ENCODE measurements at places on chromosomes 3 and 15.

- no peak for DNase-seq
These were observed 28.5 kb upstream of the CFAP161 start for GRCh38 chr15:81105545-81105944.

- no peak for DNase-seq
These were observed 95.7 kb downstream of the CD47 start for GRCh38 chr3:107994956-107995715.

- DNase-seq = no peak
These were observed at the start of gene CIB2 for GRCh38 chr15:78131295-78132061. Gene CIB2, minus strand, starts transcription at chr15:78131445. Its CDS starts 230 bp downstream, at chr15:78131215.

- no peak for DNase-seq
These were observed 304.0 kb downstream of the UACA start for GRCh38 chr15:70459312-70459711.

GRCh38 chr3:49006408-49007067 lies 653 bp upstream of the WDR6 start:
- DNase-seq = no peak

DNA sequence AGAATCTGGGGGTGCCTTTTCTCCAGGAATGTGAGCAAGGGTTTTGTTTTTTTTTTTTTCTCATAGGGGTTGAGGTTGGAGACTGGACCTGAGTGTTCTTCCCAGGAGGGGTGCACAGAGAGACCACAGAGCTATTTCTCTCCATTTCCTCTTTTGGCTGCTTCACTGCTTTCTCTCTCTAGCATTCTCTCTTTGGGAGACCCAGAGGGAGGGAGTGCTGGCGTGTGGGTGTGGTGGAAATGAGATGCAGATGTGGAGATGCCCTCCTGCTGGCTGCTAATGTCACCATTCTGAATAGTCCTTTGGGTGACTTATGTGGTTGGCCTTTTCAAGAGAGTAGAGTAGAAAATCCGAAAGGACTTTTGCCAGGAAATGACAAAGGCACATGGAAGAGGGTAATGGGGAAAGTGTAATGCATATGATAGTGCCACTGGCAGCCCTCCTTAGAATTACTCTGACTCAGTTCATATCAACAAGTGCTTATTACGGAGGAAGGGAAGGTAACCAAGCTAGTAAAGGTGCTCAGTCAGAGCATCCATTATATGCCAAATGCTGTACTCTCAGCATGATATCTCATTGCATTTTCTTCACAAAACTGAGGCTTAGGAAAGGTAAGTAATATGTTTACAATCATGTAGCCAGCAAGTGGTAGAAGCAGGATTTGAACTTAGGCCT lies 1.9 kb downstream of the SYN2 start:
- DNase-seq = no peak

GRCh38 chr3:44803298-44803697 lies 41.7 kb downstream of the KIF15 start:
- DNase-seq = no peak

GRCh38 chr3:16741890-16742289 lies 136.7 kb upstream of the DAZL start:
- DNase-seq = no peak

DNA sequence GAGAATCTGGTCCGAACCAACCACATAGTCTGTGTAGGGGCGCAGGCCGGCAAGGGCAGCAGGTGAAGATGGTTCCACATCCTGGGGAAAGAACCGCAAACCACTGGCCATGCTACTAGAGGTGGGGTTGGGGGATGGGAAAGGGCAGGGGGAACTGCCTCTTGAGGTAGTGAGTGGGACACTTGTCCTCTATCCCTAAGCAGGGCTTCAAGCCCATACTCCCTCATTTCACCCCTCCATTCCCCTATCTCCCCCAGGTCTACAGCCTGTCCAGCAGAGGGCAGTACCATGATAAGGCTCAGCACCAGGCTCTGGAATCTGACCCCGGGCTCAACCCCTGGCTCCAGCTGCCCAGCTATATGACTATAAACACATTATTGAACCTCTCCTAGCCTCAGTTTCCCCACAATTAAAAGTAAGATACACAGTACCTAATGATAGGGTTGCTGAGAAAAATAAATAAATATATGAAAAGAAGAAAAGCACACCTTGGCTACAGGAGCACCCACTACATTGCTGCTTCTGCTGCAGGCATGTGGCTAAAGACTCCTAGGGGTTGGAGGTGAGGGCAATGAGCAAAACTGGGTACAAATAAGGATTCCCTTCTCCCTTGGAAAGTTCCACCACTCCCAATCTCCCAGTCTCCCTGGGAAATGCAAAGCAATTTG lies 6.3 kb downstream of the GORASP1 start:
- no peak for DNase-seq

DNA sequence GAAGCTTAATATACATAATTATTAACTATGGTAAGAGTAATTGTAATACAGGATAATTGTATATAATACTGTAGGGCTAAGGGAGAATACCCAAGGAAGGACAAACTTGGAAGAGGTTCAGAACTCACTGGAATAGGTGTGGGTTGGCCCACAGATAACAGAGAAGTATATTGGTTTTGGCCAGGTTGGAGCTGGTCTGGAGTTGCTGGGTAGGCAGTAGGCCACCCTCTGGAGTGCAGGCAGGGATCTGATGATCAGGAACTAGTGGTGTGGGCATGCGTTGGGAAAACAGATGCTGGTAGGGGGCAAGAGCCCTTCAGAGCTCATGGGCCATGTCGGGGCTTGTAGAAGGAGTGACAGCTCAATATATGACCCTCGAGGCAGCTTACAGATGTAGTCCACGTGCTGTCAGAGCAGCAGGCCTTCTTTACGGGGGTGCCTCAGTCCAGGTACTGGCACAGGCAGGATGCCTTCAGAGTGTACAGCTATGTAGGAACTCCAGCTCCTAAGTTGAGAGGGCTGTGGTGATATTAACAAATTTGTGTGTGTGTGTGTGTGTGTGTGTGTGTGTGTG lies 12.4 kb downstream of the IREB2 start:
- no peak for DNase-seq

- no peak for DNase-seq
These were observed 33.5 kb upstream of the RBP1 start for GRCh38 chr3:139572847-139573672.

DNA sequence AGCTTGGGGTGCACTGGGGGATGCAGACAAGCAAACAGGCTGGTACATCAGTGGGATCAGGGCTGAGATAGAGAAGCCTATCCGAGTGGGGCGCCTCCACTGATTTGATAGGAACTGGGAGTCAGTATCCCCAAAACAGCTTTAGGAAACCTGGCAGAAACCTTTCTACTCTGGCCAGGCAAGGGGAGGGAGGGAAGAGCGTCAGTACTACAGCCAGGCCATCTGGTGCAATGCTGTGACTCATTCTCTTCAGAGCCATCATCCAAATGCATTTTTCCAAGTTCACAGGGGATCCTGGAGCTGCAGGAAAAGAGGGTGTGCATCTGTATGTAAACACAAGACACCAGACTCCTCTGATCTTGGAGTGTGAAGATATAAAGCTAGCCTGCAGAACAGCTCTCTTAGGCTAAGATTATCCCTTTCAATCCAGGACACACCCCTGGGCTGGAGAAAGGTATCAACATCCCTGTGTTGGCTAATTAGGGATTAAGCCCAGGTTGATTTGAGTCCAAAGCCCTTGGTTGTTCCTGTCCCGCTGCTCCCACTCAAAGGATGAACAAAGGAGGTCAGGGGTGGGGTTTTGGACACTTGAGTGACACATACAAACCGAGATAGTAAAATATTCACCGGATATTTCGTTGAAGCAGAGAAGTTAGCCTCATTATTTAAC lies 9.3 kb downstream of the GALNT15 start:
- DNase-seq = no peak

- no peak for DNase-seq
These were observed 127.6 kb downstream of the SOX2 start for GRCh38 chr3:181839039-181839915.

DNA sequence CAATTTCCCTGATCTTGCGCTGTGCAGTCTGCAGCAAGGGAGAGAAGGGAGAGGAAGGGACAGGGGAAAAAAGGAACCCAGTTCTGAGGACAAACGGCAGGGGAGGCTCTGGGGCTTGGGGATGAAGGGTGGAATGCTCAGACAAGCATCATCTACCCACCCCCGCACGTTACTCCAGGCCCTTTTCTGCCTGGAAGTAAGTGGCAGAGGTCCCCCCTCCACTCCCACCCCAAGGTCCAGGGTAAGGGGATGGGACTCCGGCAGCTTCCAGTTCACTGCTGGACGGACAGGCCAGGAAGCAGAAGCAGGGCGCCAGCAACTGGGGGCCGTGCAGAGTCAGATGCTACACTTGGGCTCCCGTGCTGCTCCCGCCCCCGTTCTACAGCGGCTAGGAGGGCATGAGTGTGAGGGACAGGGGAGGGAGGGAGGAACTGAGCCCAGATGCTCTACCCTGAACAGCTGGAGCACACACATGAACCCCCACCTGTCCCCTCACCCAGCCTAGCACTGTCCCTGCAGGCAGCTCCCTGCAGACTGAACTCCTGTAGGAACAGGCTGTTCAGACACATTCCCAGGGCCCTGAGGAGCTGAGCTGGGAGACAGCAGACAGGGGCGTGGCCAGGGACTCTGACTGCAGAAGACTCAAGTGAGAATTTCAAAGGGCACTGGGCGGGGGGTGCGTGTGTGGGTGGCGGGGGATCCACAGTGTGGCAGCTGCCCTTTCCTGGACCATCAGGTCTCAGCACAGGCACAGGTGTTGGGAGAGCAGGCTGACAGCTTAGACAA lies 59.7 kb downstream of the SENP2 start:
- peak; percentile 84 for DNase-seq

DNA sequence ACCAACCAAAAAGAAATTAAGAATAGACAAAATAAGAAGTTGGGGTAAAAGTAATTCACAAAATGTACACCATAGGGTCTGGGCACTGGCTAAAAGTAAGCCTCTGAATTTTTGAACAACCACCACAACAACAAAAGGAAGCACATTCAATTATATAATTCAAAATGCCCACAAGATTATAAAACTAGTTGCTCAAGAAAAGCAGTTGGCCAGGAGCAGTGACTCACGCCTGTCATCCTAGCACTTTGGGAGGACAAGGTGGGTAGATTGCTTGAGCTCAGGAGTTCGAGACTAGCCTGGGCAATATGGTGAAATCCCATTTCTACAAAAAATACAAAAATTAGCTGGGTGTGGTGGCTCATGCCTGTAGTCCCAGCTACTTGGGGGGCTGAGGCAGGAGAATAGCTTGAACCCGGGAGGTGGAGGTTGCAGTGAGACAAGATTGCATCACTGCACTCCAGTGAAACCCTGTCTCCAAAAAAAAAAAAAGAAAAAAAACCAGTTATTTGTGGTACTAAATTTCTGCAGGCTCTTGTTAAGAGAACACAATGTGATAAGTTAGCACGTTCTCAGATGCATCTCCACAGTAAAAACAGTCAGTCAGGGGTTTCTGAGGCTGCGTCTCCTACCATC lies 6.6 kb upstream of the ATP11B start:
- DNase-seq = no peak

- no peak for DNase-seq
These were observed 164.6 kb upstream of the THBS1 start for GRCh38 chr15:39416258-39416657.

All from vagina (tissue), 2 donors.